BJ (cell line): ENCODE measurements at places on chromosomes 2 and 18.

GRCh38 chr18:74518456-74519295 lies 15.6 kb upstream of the CNDP1 start:
- DNase-seq = no peak

GRCh38 chr2:172153757-172154156 lies 51.1 kb upstream of the DLX2 start:
- DNase-seq = no peak

DNA sequence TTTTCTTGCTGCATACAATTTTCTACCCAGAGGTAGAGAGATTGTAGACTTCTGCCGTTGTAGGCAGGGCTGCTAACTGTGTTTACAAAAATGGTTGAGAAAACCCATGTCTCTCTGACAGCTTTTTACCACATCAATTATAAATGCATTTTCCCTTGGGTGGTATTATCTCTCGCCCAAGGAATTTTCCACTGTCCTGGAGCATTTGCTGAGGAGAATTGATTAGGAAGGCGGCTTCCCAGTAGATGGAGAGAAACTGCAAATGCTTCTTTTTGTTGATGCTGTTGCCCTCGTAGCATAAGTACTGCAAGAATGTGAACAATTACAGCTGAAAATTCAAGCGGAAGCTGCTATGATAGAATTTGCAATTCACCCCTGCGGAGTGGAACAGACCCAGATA lies 1007.7 kb upstream of the KLHL29 start:
- DNase-seq = no peak

GRCh38 chr2:88099798-88100488 lies 27.9 kb downstream of the FABP1 start:
- DNase-seq = no peak

- peak; percentile 66 for DNase-seq
Observed at GRCh38 chr18:49849331-49850217, 36.2 kb upstream of the ACAA2 start.

DNA sequence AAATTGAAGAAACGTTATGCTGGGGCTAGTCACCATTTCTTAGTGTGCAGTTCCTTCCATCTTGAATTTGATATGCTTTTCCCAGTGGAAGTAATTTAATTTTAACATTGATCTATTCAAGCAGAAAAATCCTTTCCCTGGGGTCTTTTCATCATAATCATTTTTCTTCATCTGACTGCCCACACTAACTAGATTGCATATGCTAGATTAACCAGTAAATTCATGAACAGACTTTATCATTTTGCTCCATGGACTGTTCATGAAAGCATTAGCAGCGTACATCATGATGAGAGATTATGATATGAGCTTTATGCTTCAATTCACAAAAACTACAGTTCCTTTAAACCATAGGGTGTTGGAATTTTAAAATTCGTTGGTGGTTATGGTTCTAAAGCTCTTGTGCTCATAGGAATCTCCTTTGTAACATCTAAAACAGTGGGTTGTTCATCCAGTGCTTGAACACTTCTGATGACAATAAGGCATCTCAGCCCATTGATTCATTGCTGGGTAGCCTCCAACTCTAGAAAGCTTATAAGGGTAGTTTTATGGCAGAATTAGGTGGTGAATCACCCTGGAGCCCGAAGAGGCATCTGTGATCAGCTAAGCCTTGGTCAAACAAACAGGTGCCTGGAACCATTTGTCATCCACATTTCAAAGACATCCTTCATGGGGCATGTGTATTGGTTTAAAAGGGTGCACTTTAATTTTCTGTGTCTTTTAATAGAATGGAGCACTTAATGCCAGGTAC lies 77.2 kb upstream of the NDUFV2 start:
- DNase-seq = peak; percentile 20

GRCh38 chr18:51461956-51462355 lies 264.5 kb upstream of the MEX3C start:
- no peak for DNase-seq

GRCh38 chr2:159290289-159290907 lies 3.9 kb upstream of the WDSUB1 start:
- peak; percentile 56 for DNase-seq

DNA sequence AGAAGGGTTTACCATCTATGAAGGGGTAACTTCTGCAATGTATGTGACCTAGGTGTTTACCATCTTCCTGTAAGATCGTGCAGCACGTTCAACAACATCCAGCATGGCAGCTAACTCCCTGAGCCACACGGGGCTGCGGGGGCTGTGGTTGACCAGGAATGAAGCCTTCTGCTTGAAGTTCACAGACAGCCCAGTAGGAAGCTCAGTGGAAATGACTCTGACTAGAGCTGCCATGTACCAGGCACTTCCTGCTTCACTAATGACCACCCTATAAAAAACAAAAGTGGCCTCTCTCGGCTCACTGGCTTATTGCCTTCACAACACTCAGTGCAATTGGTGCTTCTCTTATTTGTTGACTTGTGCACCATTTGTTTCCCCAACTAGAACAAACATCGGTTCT lies 99.7 kb upstream of the SMAD7 start:
- DNase-seq = no peak

GRCh38 chr18:21735452-21736015 lies 5.1 kb upstream of the MIB1 start:
- DNase-seq = no peak

DNA sequence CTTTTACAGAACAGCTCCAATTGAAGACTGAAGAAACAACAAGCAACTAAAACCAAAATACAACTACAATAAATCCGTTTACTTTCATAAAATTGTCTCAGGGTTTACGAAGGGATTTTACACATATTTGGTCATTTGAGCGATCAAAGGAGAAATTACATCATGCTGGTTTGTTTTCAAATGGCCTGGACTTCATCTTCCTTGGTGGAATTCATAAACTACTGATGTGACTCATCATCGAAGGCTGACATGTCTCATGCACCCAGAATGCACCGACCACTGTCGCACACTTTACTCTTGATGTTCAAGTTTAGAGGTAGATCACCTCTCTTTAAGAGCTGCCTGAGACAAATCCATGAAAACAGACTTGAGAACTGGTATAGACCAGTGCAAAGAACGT lies 25.6 kb upstream of the PMAIP1 start:
- peak; percentile 71 for DNase-seq

- no peak for DNase-seq
Observed at GRCh38 chr2:41968182-41968578, 79.6 kb upstream of the PKDCC start.

DNA sequence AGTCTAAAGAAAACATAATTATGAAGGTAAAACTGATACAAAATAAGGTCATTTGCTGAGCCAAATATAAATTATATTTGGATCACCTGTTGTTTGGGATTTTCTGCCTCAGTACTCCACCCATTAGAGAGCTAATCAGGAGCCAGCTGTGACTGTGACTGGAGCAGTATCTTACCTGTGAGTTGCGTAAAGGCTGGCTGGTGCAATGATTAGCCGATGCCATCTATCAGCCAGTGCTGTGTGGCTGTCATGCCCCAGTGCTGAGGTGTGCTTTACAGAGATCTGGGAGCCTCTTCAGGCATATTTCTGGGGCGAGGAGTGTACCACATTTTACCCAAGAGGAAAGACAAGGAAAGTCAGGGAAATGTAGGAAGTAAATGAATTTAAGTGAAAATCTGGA lies 191.8 kb downstream of the LRRTM1 start:
- DNase-seq = no peak

DNA sequence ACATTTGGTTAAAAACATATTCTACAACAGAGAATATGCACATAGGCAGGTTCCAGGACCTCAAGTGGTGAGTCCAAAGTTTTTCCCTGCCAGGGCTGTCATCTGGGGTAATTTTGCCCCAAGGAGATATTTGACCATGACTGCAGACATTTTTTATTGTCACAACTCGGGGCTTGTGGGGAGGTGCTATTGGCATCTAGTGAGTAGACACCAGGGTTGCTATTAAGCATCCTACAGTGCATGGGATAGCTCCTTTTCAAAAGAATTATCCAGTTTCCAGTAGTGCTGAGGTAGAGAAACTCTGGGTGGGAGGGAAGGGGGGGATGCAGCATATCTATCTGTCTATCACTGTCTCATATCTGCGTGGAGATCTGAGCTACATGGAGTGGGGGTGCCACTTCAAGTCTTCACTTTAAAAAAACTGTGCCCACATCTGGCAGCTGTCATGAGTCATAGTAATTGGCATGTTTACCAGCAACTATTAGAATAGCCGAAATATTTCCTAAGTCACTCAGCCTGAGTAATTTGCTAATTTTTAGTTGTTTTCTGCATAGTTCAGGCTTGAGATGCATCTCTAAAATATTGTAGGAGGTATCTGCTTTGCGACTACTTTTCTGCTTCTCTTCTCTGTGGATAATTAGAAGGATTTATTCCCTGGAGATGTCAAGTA lies 254.0 kb upstream of the RBMS1 start:
- DNase-seq = peak; percentile 85

DNA sequence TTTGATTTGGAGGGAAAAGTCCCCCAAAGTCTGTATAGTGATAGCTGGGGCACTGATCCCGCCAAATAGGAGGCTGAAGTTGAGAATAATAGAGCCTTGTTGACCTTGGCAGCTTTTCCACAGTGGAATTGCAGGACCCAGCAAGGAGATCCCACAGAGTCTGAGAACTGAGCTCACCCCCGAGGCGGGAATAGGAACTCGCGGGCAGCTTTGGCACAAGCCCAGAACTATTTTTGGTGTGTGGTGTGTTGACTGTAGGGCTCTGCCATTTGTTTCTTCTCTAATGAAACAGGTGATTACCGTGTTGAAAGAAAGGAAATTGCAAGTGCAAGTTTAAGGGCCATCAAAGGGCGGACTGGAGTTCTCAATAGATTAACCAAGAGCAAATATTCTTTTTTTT lies 34.0 kb downstream of the SH3RF3 start:
- no peak for DNase-seq

DNA sequence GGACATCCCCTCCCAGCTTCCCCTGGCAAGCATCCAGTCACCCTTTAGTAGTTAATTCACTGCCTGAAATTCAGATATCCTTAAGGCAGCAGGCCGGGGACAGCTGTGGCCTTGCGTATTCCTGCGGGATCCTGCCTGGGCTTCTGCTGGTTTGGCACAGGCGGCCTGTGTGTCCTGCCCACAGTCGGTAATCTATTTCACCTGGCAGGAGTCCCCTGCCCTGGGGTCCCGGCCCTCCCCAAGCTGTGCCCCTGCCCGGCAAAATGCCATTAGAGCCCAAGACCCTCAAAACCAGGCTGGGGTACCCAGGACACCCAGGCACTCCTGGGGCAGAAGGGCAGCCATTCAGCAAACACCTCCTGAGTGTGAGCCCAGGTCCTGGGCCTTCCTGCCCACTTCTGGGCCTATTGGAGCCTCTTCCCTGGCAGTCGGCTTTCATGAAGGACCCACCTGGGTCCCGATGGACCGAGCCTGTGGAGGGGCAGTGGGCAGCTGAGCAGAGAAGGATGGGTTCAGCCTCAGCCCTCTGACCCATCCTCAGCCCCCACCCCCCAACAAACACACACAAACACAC lies 11.6 kb downstream of the CROCC2 start:
- no peak for DNase-seq

GRCh38 chr2:200203381-200203827 lies 103.1 kb upstream of the SPATS2L start:
- no peak for DNase-seq

GRCh38 chr18:34789768-34790344 lies 79.8 kb downstream of the DTNA start:
- no peak for DNase-seq

GRCh38 chr2:97914691-97915213 lies 81.0 kb downstream of the TMEM131 start:
- no peak for DNase-seq

GRCh38 chr2:64454386-64455332 lies 697 bp downstream of the LGALSL start:
- no peak for DNase-seq

- DNase-seq = no peak
Observed at GRCh38 chr2:101956465-101957438, 35.0 kb upstream of the IL1R2 start.

GRCh38 chr2:88265352-88266303 lies 95.5 kb downstream of the THNSL2 start:
- DNase-seq = no peak

DNA sequence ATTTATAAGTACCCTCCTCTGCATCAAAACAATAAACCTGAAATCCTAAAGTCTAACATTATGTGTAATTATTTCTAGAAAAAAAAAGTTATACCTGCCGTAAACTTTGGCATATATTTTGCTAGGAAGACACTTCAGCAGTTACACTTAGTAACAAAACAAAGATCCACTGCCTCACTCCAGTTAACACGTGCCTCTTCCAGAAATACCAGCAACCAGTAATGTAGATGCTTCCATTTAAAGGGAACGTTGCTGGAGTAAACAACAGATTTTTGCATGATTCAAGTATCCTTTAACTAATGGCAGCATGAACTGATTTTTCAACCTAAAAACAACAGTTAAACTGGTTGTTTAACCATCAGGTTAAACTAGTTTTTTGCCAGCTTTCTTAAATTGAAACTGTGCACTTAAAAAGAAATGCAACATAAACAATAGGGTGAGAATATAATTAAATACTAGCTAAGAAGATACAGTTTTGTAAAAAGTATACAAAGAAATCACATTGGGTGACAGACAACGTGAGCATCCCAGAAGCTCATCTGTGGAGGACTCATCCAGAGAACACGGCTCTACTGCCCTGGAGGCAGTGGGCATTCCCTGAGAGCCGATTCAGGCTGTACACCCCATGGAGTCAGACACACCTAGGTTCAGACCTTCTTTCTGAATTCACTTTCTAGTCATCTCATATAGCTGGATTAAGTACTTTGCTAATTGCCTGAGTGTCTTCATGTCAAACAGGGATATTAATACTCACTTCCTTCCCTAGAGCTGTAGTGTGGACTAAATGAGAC lies 22.3 kb downstream of the MGAT4A start:
- no peak for DNase-seq

DNA sequence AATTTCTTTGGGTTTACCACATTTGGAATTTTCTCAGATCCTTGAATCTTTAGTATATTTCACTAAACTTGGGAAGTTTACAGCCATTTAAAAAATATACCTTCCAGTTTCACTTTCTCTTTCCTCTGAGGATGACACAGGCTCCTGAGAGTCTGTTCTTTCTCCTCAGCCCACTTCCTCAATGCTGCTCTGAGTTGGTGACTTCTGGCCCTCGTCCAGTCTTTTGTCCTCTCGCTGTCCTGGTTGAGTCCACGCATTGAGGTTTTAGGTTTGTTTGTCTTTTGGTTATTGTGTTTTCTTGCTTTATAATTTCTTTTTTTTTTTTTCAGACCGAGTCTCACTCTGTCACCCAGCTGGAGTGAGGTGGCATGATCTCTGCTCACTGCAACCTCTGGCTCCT lies 40.7 kb upstream of the GALR1 start:
- DNase-seq = no peak

DNA sequence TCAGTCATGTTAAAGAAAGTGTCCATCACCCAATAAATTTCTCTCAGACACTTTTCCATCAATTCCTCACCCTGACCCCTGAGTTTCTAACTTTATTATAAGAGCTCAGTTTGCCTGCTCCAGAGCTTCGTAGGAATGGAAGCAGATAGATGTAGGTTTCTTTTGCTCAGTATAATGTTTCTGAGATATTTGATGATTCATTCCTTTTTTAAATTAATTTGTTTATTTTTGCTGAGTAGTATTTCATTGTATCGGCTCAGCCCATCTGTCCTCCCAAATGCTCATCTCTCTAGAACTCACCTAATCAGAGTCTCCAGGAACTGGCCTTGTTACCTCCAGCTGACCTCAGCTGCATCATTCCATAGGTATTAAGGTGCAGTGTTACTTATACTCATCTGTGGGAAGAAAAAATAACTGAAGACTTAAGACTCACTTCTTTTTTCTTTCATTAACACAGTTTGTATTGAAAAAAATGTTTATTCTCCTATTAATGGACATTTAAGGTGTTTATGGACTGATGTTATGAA lies 11.9 kb upstream of the BCL2L11 start:
- no peak for DNase-seq
